Muscle of leg (tissue), 16 donors: ENCODE measurements at places on chromosomes 3 and 15. TPM values are rescaled to one million over a fixed set of nuclear protein-coding genes. Genes with fewer than 3 reads are reported as not detected.

Gene TLR9
- 0.09 TPM for polyA plus RNA-seq

- DNase-seq = no peak
Measured at GRCh38 chr3:96434651-96435050, 379.7 kb upstream of the EPHA6 start.

DNA sequence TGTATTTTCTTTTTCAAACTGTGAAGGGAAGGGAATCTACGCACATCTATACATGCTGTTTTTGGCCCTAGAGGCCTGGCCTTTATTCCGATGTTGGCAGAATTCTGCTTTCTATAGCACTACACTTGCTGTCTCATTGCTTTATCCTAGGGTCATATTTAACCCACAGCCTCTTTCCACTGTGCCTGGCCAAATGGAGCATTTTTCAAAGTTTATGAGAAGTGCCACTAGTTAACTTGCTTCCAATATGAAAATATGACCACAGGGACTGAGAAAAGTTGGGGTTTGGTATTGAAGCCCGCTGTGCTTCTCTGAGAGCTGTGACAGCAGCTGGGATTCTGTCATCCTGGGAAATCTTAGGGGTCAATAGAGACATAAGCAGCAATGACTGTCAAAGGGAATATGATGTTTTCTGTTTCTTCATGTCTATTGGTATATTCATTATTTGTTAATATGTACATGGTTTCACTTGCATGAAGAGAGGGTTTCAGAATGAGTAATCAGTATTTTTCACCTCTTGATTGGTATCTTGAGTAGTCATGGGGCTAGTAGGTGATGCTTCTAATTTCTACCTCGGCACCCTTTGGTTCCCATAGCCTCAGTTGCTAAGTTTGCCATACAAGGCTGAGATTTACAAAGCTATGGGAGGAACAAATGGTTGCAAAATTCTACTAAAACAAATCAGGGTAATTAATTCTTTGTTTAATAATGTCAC lies 275.8 kb upstream of the RBMS3 start:
- no peak for DNase-seq

DNA sequence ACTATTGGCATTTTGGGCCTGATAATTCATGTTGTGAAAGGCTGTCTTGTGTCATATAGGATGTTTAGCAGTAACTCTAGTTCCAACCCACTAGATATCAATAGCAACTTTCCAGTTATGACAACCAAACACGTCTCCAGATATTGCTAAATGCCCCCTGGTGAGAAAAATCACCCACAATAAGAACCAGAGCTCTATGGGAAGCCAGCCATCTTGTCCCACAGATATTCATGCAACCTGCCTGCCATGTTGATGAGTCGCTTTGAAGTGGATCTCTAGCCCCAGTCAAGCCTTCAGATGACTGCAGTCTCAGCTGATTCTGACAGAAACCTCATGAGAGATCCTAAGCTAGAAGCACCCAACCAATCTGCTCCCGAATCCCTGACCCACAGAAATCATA lies 5.6 kb upstream of the TNIK start:
- DNase-seq = no peak

GRCh38 chr3:44476181-44476611 lies 1.3 kb downstream of the ZNF445 start:
- peak; percentile 22 for DNase-seq

Gene ROBO1
- 58.5 TPM for polyA plus RNA-seq

- peak; percentile 78 for DNase-seq
Measured at GRCh38 chr15:67043939-67044771, 21.2 kb upstream of the SMAD3 start.

- DNase-seq = peak; percentile 60
Measured at GRCh38 chr15:70140543-70141375, 43.0 kb upstream of the TLE3 start.

Gene ACVR2B
- polyA plus RNA-seq = 7.9 TPM

Gene ITIH1
- polyA plus RNA-seq = not detected

Gene LAMB2
- polyA plus RNA-seq = 387 TPM

DNA sequence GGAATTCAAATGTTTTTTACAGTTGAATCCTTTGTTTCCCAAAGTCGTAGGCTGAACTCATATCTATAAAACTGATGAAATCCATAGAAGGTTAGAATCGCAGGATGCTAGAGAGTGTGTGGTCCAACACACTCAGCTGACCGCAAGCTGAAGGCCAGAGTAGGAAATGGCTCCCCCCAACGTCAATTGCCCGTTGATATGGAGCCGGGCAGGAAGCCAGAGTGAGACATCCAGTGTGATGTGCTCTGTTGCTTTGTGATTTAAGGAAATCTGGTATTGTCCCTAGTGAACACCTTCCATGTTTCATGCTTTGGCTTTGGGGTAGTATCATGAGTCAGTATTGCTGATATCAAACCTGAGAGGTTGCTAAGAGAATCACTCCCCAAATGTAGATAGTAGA lies 5.8 kb upstream of the MEX3B start:
- DNase-seq = peak; percentile 48

DNA sequence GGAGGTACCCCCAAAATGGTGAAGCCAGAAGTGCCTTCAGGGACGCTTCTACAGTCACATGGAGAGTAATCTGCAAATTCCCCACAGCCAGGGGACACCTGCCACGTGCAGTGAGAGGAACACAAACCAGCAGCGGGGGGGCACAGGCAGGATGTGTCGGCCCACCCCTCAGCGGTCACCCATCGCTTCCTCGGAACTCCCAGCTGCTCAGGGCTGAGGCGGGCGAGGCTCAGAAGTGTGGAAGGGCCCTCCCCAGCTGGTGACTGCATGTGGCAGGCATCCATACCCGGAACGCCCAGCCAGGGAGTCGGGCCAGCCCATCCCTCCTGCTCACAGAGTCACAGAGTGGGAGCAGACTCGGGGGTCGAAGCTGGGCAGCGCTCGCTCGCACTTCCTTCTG lies 63.7 kb downstream of the SLC12A8 start:
- peak; percentile 71 for DNase-seq

DNA sequence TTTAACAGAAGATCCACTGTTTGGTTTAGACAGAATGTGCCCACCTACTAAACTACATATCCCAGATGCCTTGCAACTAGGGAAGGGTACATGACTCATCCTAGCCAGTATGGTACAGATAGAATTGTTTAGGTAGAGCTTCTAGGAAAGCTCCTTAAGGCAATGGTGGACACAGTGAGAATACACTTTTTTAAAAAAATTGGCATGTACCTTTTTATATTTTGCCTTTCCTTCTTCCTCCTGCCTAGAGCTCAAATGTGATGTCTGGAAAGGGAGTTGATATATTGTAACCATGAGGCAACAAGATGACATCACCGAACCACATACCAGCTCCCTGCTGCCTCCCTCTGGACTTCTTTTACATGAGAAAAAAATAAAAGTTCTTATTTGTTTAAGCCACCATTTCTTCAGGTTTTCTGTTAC lies 14.4 kb upstream of the C3orf80 start:
- DNase-seq = no peak

Gene FOXB1
- not detected for polyA plus RNA-seq

DNA sequence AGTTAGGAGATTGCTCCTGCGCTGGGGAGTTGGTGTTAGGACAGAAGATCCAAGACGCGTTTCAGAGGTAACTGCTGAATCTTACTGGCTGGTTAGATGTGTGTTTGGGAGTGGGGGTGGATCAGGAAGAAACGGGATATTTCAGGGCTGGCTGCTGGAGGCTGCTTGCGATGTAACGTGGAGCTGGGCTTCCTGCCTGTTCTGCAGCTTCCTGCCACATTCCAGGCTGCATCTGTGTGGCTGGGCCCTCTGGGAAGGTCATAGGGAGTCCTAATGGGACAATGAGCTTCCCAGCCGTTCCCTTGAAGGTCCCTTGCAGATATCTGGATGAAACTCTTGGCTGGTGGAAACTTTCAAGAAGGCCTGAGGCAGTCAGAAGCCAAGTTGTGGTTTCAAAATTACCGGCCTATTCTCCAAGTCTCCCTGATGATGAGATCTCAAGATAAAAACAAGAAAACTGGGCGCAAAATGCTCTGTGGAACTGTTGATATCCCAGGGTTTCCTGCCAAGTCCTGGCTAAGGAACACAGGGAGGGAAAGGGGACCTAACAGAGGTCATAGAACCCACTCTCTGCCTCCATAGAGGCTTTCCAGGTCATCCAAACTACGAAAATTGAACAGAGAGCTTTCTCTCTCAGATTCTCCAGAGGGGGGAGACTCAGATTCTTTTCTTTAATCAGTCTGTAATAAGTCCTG lies 67.0 kb downstream of the NOX5 start:
- peak; percentile 99 for DNase-seq

Gene POLQ
- 2.9 TPM for polyA plus RNA-seq
